Stimulated activated CD4-positive, alpha-beta T cell treated with anti-CD3 and anti-CD28 coated beads, TNF-alpha, amount 100 ng/mL, for 1 hour (primary cell): ENCODE measurements at places on chromosomes 2 and 18.

DNA sequence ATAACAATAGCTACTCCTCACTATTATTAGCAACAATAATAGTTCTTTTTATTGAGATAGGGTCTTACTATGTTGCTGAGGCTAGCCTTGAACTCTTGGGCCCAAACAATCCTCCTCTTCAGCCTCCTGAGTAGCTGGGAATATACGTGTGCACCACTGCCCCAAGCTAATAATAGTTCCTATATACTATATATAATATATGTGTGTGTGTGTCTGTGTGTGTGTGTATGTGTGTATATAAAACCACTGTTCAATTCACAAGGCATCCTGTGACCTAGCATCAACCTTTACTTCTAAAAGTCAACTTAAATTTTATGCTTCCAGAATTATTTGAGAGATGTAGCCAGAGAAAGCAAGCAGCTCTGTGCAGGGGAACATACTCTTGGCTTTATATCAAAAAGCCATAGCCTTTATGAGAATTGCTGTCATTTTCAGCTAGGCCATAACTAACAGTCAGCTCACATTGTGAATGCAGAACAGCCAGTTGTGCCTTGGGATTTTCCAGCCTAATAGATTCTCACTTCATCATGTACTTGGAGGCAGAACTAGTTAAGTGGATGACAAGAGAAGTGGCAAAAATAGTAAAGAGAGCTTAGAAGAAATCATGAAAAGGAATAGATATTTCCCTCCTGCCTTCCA lies 665.5 kb downstream of the NYAP2 start:
- no peak for DNase-seq

DNA sequence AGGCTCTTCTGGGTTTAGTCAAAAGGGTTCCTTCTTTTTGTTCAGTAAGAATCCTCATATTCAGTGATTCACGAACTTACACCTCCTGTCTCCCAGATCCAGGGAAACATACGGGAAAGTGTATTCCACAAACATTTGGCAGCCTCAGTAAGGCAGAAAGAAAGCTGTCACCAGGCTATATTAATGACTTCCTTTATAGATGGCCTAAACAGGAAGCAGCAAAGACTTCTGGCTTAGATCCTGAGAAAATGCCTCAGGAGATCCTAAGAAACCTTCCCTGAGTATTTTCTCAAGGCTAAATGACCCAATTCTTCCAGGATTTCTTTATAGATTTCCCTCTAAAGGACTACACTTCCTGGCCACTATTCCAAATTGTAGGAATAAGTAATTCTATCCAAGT lies 1995.5 kb upstream of the CELF4 start:
- DNase-seq, result no peak

- DNase-seq, result no peak
Observed at GRCh38 chr2:37168217-37168981, 11.6 kb upstream of the EIF2AK2 start.

GRCh38 chr18:23302851-23303527 lies 150.1 kb upstream of the RIOK3 start:
- DNase-seq, result no peak

DNA sequence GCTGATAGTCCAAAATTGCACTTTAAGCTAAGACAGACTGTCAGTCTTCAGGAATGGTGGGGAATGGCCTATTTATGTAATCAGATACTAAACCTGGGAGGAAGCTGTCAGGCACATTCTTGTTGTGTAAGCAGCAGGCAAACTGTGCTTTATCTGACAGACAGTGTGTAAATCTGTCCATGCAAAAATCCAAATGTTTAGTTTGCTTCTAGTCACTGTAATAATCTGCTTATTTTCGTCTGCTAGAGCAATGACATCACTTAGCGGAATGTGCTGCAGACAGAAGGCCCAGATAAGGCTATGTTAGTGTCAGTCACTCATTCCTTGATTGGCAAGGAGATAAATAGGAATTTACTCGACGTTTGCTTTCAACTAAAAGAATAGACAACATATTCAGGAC lies 263.5 kb downstream of the ZNF407 start:
- no peak for DNase-seq

- no peak for DNase-seq
Observed at GRCh38 chr2:108894766-108895165, 94.3 kb downstream of the EDAR start.

DNA sequence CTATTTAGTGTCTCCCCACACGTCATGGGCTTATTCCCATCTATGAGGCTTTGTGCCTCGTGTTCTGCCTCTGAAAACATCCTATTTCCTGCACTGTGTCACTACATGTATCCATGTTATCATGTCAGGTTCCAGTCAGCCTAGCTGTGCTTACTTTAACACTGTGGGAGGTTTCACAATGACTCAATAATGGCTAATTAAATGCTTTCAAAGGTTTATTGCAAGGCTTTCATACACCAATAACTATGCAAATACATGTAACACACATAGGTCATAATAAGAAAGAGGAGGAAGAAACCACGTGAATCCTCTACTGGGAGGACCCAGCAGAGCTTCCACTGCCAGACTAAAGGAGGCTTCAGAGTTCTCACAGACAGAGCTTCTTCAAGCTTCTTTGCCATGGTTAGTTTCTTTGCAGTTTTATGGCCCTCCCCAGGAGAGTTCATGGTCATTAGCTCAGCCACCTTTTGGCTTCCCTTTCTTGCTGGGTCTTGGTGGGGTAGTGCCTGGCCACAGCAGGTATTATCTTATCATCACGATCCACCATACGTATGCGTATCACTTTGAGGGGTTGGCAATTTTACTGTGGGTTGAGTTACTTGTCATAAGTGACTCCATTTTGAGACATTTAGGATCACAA lies 5.1 kb upstream of the COLEC12 start:
- no peak for DNase-seq

- DNase-seq, result no peak
Observed at GRCh38 chr18:62578980-62579511, 56.2 kb downstream of the ZCCHC2 start.

GRCh38 chr2:207092818-207093217 lies 72.9 kb downstream of the KLF7 start:
- DNase-seq, result no peak
